Activated CD4-positive, CD25-positive, alpha-beta regulatory T cell treated with anti-CD3 and anti-CD28 coated beads, Interleukin-2, amount 50 U/mL, for 16 hours (primary cell): ENCODE measurements at places on chromosomes 7 and 10.

DNA sequence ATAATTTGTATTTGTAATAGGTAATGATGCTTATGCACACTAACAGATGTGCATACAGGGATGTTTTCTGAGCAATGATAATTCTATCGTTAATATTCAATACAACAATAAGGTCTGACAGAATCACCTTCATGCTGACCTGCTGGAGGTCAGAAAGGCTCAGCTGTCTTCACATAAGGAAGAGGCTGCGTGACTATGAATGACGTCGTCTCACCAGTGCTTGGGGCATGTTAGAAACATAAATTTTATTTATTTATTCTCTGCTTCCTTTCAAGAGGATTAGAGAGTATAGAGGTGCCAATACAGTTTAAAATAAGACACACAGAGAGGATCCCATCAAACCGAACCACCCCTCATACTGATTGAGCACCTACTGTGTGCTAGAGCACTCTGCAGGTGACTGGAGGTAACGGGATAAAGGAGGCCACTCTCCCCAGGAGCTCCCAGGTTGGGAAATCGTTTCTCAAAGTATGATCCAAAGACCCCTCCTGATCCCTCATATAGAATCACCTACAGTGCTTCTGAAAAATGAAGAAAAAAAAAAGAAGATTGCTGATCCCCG, 265.6 kb upstream of the NPVF start:
- DNase-seq = no peak

DNA sequence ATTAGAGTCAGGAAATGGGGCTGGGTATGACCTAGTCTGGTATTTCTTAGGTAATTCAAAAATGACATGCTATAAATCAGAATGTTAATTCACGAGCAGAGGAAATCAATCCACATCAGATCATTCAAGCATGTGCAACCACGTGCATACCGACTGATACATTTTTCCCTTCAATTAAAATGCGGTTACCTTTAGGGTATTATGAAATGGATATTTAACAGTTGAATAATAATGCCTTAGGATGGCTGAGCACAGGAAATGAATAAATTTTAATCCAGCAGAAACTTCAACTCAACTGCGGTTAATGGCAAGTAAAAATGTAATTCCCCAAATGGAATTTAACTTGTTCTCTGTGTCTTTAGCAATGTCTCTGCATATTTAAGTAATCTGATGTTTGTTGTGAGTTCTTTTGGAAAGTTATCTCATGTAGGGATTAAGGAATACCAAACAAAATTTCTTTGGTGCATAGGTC, 9.2 kb downstream of the CPA2 start:
- DNase-seq = no peak

- no peak for DNase-seq
Observed at GRCh38 chr7:128117691-128118090, 86.5 kb upstream of the LRRC4 start.

GRCh38 chr7:920351-921070, 34.0 kb downstream of the ADAP1 start:
- no peak for DNase-seq

DNA sequence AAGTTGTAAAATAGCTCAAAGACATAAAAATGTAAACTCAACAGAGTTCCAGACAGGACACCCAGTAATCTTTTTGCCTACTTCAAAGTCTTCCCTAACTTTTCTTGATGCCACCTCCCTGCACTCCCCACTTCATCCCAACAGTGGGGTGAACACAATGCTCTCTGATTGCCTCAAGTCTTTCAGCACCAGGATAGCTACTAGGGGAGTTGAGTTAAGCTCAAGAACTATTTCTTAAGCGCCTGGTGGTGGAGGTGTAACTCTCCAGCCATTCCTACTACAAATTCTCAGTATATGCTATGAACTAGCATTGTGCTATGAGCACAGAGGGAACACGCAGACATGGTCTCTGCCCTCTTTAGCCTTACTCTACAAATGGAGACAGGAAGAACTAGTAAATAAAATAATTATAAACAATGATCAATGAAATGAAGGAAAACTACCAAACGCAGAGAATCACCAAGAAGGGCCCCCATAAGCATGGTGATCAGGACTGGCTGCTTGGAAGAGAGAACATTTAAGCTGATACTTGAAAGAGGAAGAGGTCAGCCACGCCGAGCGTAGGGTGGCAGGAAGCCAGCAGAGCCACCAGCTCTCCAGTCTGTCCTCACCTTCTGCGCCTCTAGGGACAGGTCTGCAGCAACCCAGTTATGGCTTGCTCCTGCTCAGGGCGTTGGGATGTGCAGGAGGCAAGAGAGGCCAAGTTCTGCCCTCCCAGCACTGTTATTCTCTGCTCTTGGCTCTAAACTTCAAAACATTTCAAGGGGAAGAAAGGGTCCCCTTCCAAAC, 16.7 kb upstream of the FRA10AC1 start:
- no peak for DNase-seq

- no peak for DNase-seq
Observed at GRCh38 chr10:97889461-97890265, 40.0 kb downstream of the GOLGA7B start.
